Activated CD4-positive, alpha-beta T cell treated with anti-CD3 and anti-CD28 coated beads, Interleukin-2, amount 10 ng/mL, durations not matched to agents 7 days and 5 days (primary cell): ENCODE measurements at places on chromosomes 7 and 10. TPM values are rescaled to one million over a fixed set of nuclear protein-coding genes. Genes with fewer than 3 reads are reported as not detected.

ASZ1 gene
- total RNA-seq, result not detected

DNA sequence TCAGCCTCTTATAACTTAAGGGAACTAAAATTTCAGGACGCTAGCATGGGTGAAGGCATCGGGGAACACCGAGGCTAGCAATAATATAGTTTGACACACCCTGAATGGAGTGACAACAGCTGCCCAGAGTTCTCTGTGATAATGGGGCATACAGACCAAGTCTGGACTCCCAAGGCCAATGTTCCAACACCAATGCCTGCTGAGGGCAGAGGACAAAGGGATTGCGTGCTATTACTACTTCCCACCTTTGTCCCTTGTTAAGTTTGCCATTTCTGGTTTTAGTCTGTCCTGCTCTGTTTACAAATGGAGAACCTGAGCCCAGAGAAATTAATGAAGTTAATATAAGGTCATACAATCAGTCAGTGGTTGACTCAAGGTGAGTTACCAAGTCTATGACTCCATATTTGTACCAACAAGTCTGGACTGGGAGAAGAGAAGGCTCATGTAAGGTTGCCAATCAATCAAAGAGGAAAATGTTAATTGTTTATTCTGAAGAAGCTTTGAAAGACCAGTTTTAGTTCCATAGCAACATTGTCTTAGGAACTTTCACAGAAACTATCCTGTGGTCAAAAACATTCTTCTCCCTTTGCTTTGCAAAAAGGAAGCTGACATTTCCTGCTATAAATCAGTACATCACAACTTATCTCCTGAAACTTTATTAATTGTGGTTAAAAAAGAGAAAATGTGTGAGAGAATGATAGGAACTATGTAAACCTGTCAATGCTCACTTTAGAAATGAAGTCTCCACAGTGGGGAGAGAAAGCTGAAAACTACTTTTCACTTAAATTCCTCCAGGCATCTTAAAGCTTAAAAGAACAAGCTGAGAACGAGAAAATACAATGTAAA is 74.5 kb downstream of the CCDC6 start:
- H3K27ac ChIP-seq, result no peak overlapping the region
- H3K4me3 ChIP-seq, result no peak overlapping the region
- peaks cover 25% of the 10 kb centered on the region for H3K36me3 ChIP-seq
- no peak for DNase-seq
- H3K4me1 ChIP-seq, result peaks cover 26% of the 10 kb centered on the region

DNA sequence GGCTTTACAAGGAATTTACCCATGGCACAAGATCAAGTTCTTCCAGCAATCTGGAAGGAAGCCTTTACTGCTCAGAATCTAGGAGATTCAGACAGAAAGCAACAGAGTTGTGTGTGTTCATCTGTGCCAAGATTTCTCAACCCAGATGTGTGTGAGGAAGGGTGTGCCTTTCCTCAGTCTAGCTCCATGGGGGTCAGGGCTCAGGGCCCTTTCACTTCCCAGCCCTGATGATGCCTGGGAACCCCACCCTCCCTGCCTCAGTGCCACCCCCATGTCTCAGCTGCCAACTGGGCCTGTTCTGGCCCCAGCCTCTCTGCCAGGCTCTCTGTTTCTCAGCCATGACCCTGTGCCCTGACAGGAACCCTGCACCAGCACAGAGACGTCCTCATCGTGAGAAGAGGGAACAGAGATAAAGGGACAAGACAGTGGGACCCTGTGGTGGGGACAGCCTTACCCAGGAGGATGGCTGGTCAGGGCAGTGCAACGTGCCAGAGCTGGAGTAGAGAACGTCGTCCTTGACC is 102.0 kb downstream of the VIPR2 start:
- DNase-seq, result no peak
- no peak overlapping the region for H3K27ac ChIP-seq
- H3K27me3 ChIP-seq, result peaks cover 3% of the 10 kb centered on the region
- H3K36me3 ChIP-seq, result no peaks in the 10 kb centered on the region

TMEM209 gene
- total RNA-seq, result 46.6 TPM

OPN4 gene
- total RNA-seq, result not detected

GRCh38 chr10:70167246-70167645 is 3.1 kb downstream of the SAR1A start:
- H3K27ac ChIP-seq, result no peak overlapping the region
- no peak overlapping the region for H3K4me3 ChIP-seq
- H3K36me3 ChIP-seq, result peaks cover 36% of the 10 kb centered on the region
- DNase-seq, result no peak
- H3K4me1 ChIP-seq, result peaks cover 68% of the 10 kb centered on the region

ZNF853 gene
- 0.30 TPM for total RNA-seq

GRCh38 chr10:35409094-35409582 is 72.8 kb downstream of the CCNY start:
- H3K4me1 ChIP-seq, result peaks cover 19% of the 10 kb centered on the region
- peaks cover 6% of the 10 kb centered on the region for H3K36me3 ChIP-seq
- no peak overlapping the region for H3K4me3 ChIP-seq
- DNase-seq, result no peak
- no peak overlapping the region for H3K27ac ChIP-seq

DNA sequence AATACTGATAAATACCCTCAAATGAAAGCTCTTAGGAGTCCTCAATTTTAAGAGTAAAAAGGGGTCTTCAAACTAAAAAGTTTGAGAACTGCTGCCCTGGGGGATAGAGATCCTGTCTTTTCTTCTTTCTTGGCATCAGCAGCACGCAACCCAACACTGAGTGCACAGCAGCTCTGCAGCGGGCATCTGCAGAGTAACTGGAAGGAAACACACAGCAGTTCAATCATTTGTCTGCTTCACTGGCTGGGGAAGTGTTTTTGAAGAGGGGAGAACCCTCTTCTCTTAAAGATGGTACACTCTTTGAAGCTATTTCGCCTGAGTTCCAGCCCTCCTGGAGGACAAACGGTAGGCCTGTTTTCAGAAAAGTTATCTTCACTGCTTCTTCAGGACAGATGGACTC is 193.6 kb downstream of the FGFR2 start:
- H3K4me3 ChIP-seq, result no peak overlapping the region
- no peaks in the 10 kb centered on the region for H3K27me3 ChIP-seq
- no peak overlapping the region for H3K27ac ChIP-seq
- no peaks in the 10 kb centered on the region for H3K36me3 ChIP-seq
- no peak for DNase-seq

GRCh38 chr10:115417585-115418265 is 324.6 kb downstream of the ATRNL1 start:
- no peak overlapping the region for H3K4me3 ChIP-seq
- H3K36me3 ChIP-seq, result no peaks in the 10 kb centered on the region
- H3K27ac ChIP-seq, result no peak overlapping the region
- no peak for DNase-seq
- no peaks in the 10 kb centered on the region for H3K27me3 ChIP-seq

DNA sequence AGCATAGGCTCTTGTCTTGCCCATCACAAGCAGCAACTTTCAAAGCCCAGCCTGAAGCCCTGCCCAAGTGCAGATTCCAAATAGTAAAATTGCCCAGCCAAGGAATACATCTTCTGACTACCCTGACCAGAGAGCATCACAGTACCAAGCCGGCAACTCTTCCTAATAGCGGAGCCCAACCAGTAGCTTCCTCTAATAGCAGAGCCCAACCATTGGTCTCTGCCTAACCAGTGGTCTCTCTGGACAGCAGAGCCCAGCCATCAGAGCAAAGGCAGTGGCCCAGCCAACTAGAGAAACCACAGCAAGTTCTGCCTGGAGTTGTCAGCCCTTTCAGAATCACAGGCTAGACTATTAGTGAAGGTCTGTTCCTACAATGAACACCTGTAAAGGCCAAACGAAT is 285.6 kb downstream of the HGF start:
- H3K36me3 ChIP-seq, result no peaks in the 10 kb centered on the region
- no peaks in the 10 kb centered on the region for H3K4me1 ChIP-seq
- no peak overlapping the region for H3K4me3 ChIP-seq
- H3K27ac ChIP-seq, result no peak overlapping the region
- no peak for DNase-seq
- no peaks in the 10 kb centered on the region for H3K27me3 ChIP-seq

DNA sequence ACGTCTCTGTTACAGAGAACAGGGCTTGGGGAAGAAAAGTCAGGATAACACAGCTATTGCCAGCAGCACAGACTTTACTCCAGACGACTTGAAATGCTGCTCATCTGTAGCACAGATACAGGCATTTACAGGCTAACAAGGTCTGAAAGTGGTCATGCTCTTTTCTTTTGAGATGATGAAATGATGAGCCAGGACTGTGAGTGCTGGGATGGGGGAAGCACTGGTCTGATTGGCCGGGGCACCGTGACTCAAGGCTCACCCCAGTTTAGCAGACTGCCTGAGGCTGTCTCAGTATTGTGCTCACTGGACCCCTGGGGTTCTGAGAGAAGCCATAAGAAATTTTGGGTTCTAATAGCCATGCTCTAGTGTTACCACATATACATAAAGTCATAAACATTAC is 12.4 kb downstream of the SMKR1 start:
- no peak overlapping the region for H3K27ac ChIP-seq
- H3K27me3 ChIP-seq, result no peaks in the 10 kb centered on the region

ECD gene
- 30.5 TPM for total RNA-seq

- no peaks in the 10 kb centered on the region for H3K27me3 ChIP-seq
- H3K4me1 ChIP-seq, result peaks cover 15% of the 10 kb centered on the region
- no peak for DNase-seq
- peak overlapping the region; percentile 52 for H3K27ac ChIP-seq
- H3K4me3 ChIP-seq, result no peak overlapping the region
Measured at GRCh38 chr7:157903710-157904109, 566.9 kb downstream of the DNAJB6 start.

- H3K27me3 ChIP-seq, result no peaks in the 10 kb centered on the region
- DNase-seq, result no peak
- no peaks in the 10 kb centered on the region for H3K36me3 ChIP-seq
- H3K4me1 ChIP-seq, result no peaks in the 10 kb centered on the region
- H3K4me3 ChIP-seq, result no peak overlapping the region
- H3K27ac ChIP-seq, result no peak overlapping the region
Measured at GRCh38 chr7:28811701-28812430, 146.3 kb downstream of the TRIL start.

DNA sequence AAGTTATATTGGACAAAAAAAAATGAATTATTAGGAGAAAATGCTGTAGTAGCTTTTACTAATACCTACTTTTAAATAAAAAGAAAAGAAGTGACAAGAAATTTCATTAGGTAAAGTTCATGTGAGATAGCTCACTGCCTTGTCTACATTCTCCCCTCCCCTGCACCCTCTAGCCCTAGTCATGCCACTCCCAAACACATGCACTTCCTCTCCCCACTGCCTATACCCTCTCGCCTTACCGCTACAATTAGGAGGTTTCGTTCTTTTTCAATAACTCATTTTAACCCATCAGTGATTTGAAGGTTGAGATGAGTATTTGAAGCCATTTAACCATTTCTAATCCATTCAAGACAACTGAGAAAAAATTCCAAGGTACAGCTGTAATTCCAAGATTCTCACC is 75.3 kb downstream of the HIBADH start:
- H3K4me3 ChIP-seq, result no peak overlapping the region
- H3K27me3 ChIP-seq, result peaks cover 3% of the 10 kb centered on the region
- DNase-seq, result no peak
- no peak overlapping the region for H3K27ac ChIP-seq

DNA sequence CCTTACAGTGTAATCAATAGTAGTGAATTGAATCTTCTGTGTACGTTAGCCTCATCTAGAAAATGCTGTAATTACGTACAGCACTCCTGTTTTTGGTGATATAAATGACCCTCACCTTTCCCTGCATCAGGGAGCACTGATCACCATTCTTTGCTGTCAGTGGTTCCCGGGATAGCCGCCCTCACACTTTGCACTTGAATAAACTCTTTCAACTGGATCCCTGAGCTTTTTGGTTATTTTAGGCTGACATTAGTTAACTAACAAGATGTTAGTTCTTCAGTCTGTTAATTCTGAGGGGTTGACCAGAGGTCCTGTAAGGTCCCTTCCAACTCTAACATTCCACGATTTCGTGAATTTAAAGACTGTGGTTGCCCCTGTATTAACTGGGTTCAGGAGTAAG is 23.4 kb upstream of the ZC3HAV1 start:
- no peak overlapping the region for H3K27ac ChIP-seq
- peaks cover 34% of the 10 kb centered on the region for H3K4me1 ChIP-seq
- no peak for DNase-seq
- peak overlapping the region; percentile 78 for H3K4me3 ChIP-seq
- H3K27me3 ChIP-seq, result peaks cover 8% of the 10 kb centered on the region
- H3K36me3 ChIP-seq, result peaks cover 1% of the 10 kb centered on the region

ZNF716 gene
- total RNA-seq, result not detected

INMT gene
- 2.5 TPM for total RNA-seq

GRCh38 chr10:71292624-71293445 is 26.2 kb upstream of the SLC29A3 start:
- no peak overlapping the region for H3K27ac ChIP-seq
- no peak overlapping the region for H3K4me3 ChIP-seq
- no peaks in the 10 kb centered on the region for H3K4me1 ChIP-seq
- no peak for DNase-seq

DNA sequence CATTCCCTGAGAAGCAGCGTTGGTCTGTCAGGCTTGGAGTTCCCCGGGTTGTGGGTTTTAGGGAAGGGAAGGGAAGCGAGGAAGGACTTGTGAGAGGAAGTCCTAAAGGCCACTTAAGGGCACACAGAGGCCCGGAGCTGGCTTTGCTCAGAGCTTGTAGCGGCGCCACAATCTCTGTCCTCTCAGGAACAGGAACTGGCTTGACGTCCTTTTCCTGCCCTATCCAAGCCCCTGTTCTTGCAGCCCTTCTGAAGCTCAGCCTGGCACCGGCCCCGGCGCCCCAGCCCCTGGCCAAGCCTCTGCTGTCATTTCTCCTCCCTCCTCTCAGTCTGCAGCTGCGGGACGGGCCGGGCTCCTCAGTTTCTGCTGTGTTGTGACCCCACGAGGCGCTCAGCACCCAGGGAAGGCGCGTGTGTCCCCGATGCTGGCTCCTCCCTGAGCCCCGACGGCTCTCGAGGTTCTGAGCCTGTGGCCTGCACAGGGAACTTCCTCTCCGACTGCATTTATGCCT is at the start of gene GIMAP8:
TSS of gene GIMAP8 (plus strand) at position 140 of the 511 bp plus-strand sequence. CDS start 16,069 bp downstream, outside the sequence.
- peak; percentile 75 for DNase-seq
- H3K4me3 ChIP-seq, result peak within 1 kb of the TSS; percentile 97
- H3K27ac ChIP-seq, result peak within 1 kb of the TSS; percentile 93
- H3K4me1 ChIP-seq, result peaks cover 68% of the 10 kb centered on the region

FRA10AC1 gene
- 13.7 TPM for total RNA-seq

XRCC2 gene
- 14.6 TPM for total RNA-seq

DNA sequence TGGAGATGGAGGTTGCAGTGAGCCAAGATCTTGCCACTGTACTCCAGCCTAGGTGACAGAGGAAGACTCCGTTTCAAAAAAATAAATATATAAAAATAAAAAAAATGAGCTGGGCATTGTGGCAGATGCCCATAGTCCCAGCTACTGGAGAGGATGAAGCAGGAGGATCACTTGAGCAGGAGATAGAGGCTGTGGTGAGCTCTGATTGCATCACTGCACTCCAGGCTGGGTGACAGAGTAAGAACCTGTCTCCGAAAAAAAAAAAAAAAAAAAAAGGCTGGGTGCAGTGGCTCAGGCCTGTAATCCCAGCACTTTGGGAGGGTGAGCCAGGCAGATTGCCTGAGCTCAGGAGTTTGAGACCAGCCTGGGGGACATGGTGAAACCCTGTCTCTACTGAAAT is 11.8 kb downstream of the ZNF487 start:
- H3K36me3 ChIP-seq, result peaks cover 34% of the 10 kb centered on the region
- H3K27ac ChIP-seq, result no peak overlapping the region
- peaks cover 43% of the 10 kb centered on the region for H3K4me1 ChIP-seq
- no peak for DNase-seq
- H3K27me3 ChIP-seq, result no peaks in the 10 kb centered on the region

GRCh38 chr7:80869106-80869784 is 49.6 kb downstream of the SEMA3C start:
- H3K4me3 ChIP-seq, result no peak overlapping the region
- no peaks in the 10 kb centered on the region for H3K36me3 ChIP-seq
- no peak for DNase-seq
- no peaks in the 10 kb centered on the region for H3K4me1 ChIP-seq
- no peak overlapping the region for H3K27ac ChIP-seq
- H3K27me3 ChIP-seq, result no peaks in the 10 kb centered on the region

IKZF1 gene
- 406 TPM for total RNA-seq
